ENCODE measurements at places on chromosomes 11 and 22.

DNA sequence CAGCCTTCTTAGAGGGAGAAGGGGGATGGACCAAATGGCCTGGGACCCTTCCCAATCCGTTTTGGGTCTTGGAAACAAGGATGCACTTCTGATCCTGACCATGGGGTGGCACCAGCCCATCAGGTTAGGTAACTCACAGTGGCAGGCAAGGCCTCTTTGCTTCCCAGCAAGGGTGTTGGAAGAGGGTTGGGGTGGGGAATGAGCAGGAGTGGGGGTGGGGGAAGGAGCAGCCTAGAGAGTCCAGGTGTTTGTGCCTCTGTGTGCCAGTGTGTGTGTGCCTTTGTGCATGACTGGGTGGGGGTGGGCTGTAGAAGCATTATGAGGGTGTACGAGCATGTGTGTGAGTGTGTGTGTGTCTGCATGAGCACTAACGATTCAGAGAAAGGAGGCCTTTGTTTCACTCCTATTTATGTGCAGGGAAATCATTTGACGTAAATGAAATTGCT, 213.1 kb downstream of the INSC start:
- peak; percentile 32 for DNase-seq

DNA sequence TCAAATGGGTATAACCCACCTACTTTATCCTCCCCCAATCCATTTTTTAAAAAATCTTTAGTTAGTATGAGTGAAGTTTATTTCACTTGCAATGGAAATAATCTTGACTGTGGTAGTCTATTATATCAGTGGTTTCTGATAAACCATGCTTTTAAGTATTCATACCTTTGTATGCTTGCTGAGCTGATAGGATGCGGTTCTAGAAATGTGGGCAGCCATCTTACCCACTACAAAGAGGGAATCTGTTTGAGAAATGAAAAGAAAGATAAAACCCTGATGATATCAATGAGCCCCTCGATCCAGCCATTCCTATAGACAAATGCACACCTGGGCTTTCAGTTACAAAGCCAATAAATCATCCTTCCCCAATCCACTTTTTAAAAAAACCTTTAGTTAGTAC, 13.8 kb upstream of the PVALB start:
- no peak for DNase-seq

- no peak for DNase-seq
Measured at GRCh38 chr11:35065566-35065965, 73.4 kb upstream of the CD44 start.

DNA sequence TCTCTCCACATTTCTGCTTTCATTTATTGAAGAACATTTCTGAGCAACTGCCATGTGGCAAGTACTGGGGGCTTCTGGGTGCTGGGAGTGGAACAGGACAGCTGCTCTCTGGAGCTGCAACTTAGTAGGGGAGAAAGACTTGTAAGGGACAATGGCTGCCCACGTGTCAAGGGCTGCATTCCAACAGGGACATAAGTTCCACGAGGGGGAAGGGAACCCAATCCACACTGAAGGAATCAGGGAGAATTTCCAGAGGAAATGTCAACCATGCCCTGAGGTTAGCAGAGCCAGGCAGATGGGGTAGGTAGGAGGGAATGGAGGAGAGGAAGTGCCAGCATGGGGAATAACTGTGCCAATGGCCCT, 1.7 kb downstream of the MAPK8IP2 start:
- DNase-seq: no peak

GRCh38 chr11:65895482-65895981, 4.7 kb downstream of the FOSL1 start:
- no peak for DNase-seq

DNA sequence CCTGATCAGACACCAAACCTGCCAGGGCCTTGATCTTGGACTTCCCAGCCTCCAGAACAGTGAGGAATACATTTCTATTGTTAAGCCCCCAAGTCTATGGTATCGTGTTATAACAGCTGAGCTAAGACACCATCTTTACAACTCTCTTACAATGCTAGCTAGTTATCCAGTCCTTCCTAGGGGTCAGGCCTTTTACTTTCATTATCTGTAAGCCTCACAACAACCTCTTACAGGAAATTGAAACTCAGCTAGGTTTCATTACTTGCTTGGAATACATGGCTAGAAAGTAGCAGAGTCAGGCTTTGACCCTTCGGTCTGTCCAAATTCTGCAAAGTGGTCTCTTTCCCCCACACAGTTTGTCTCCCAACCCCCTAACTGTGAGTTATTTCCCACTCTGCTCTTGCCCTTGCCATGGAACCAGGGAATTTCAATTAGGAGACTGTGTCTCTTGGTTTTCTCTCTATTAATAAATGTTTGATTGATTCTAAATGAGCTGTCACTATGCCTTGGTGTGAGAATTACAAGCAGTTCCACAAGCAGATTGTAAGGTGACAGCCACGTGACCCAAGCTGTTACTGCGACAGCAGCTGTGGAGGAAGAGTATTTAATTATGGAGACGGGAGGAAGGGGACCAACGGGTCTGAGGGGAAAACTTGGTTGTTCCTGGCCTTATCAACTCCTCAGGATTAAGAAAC, 38.4 kb upstream of the CLMP start:
- DNase-seq: no peak

DNA sequence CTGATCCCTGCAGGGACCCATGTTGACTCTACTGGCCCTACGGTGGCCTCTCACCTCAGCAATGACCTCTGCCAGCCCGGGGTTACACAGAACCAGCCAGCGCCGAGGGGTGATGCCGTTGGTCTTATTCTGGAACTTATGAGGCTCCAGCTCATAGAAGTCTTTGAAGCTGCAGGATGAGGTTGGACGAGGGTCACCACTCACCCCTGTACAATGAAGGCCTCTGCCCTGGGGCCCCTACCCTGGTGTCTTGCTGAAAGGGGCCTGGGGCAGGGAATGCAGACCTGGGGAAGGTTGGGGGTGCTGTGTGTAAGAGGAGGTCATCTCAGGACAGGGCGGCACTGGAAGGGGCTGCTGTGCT, 6.8 kb downstream of the PYGM start:
- DNase-seq: no peak

- DNase-seq: no peak
Measured at GRCh38 chr11:593347-593746, 17.1 kb downstream of the PHRF1 start.

GRCh38 chr11:103811870-103812455, 224.5 kb upstream of the DDI1 start:
- DNase-seq: no peak

GRCh38 chr11:110249066-110249465, 47.3 kb downstream of the RDX start:
- no peak for DNase-seq

DNA sequence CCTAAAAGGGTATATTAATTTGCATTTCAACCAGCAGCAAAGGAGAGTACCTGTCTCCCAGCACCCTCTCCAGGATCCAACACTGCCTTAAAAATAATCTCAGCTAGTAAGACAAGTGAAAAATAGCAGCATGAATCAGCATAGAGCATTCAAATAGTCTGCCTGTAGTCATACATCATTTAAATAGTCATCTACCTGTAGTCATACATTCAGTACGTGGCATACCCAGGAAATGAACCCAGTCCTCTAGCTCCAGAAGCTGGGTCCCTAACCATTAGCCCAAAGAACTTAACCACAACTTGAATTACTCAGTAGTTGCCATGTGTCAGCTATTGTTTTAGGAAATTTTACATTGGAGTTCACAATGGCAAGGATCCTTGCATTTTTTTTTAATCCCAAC, 9.3 kb downstream of the TENM4 start:
- no peak for DNase-seq

GRCh38 chr11:112751772-112752171, 209.4 kb upstream of the NCAM1 start:
- DNase-seq: no peak

Measured in brain microvascular endothelial cell (primary cell).